ENCODE measurements at places on chromosomes 16 and 17.

DNA sequence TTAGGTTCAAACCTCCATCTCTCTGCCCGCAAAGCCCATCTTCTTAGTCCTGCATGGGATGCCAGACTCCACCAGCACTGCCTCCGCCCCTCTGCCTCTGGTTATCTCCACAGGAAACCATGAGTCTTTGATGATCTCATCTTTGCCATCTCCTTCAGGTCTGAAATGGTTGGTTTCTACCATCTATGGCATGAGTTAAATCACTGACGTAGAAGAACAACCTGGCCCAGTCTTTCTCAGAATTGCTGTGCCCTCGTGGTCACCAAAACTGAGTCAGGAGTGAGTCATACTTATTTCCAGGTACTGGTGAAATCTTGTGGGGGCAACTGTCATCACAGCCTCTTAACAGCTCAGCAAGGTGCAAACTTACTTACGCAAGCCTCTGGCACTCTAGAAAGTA lies 468.7 kb upstream of the C16orf82 start:
- no peak for DNase-seq

GRCh38 chr17:5621026-5621425 lies 36.7 kb upstream of the NLRP1 start:
- DNase-seq = no peak

DNA sequence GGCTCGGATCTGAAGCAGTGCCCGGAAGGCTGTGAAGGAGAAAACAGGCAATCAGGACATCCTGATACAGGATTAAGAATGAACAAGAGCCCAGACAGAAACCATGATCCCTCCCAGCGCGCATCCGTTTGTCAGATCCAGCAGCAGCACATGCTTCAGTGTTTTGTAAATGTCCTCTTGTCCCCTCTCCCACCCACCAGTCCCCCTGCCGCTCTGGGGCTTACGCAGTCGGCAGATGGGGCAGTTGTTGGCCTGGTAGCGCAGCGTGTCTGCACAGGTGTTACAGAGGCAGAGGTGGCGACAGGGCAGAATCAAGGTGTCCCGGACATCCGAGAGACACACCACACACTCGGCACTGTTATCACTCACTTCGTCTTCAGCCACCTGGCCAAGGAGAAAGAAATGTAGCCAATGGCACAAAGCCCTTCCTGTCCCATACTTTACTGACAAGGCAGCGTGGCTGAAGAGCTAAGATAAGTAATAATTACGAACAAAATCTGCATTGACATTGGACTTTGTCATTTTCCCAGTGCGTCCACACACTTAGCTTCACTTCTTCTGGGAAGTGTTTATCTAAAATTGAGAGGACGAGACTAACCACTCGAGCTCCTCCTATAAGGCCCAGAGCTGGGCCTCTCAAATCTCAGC lies 20.7 kb upstream of the FOXJ1 start:
- no peak for DNase-seq

DNA sequence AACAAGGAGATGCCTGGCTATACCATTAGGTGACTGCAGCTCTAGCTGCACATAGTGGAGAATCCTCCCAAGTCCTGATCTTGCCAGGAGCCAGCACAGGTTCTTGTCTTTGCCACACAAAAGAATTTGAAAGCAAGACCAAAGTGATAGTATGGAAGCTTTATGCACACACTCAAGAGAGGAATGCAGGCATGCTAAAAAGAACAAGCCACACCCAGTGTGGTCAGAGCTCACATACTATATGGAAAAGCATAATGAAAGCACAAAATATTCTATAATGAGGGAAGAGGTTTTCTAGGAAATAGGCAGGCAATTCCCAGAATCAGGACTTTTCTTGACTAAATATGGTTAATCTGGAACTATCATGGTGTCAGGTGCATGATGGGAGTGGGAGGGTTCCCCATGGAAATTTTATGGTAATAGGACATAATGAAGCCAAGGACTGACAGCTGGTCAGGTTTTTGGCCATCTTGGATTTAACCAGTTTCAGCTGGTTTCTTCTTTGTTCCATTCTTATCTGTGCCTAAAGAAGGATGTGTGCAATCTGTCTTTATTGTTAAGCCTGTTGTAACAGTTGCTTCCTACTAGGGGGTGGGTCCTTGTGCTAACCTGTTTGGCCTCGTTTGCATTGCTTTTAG lies 171.6 kb downstream of the ZNF18 start:
- DNase-seq = no peak

DNA sequence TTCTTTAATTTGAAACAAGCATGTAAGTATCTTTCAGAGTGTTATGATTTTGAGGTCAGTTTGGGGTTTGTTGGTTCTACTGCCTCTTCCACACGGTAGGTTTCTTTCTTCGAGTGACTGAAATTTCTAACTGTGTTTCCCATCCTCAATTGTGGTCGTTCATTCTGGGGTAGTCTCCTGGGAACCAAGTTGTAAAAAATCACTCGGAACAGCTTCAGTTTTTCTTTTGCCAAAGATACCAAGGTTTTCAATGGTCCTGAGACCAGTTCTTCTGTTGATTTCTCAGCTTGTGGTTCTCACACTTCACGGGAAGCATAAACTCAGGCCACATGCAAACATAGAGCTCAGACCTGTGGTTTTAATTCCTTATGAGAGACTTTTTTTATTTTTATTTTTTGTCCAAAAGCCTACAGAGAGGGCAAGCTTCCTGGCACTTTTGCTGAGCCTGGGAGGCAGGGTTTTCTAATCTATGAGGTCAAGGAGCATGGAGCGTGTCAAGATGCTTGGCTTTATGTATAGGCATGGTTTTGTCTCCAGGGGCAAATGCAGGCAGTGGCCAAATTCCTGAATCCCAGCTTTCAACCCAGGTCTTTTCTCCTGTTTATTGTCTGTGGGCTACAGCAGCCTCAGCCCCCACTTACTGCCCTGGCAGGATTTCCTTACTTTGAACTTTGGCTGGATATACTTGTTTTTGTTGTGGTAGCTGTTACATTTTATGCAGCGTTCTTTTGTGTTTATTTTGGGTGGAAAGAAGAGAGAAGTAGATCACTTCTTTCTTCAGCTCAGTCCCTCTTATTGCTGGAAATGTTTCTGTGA lies 32.9 kb downstream of the HS3ST3A1 start:
- DNase-seq = no peak

- DNase-seq = no peak
These were observed 3.1 kb downstream of the ADAD2 start for GRCh38 chr16:84194018-84194417.

DNA sequence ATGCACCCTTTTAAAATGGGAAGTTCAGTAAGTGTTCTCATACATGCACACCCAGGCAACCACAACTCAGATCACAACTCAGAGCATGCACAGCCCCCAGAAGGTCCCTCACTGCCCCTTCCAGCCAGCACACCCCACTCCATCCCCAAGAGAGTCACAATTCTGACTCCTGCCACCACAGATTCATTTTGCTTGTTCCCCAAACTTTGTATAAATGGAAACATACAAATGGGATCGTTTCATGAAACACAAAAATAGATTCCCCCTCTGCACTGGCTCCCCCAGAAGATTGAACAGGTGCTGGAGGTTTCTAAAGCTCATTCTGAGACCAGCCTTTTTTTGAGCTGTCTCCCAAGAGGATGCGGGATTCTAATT lies 3.3 kb upstream of the TNFRSF13B start:
- DNase-seq = no peak

- no peak for DNase-seq
These were observed 62.6 kb downstream of the ZFHX3 start for GRCh38 chr16:72985148-72985941.

DNA sequence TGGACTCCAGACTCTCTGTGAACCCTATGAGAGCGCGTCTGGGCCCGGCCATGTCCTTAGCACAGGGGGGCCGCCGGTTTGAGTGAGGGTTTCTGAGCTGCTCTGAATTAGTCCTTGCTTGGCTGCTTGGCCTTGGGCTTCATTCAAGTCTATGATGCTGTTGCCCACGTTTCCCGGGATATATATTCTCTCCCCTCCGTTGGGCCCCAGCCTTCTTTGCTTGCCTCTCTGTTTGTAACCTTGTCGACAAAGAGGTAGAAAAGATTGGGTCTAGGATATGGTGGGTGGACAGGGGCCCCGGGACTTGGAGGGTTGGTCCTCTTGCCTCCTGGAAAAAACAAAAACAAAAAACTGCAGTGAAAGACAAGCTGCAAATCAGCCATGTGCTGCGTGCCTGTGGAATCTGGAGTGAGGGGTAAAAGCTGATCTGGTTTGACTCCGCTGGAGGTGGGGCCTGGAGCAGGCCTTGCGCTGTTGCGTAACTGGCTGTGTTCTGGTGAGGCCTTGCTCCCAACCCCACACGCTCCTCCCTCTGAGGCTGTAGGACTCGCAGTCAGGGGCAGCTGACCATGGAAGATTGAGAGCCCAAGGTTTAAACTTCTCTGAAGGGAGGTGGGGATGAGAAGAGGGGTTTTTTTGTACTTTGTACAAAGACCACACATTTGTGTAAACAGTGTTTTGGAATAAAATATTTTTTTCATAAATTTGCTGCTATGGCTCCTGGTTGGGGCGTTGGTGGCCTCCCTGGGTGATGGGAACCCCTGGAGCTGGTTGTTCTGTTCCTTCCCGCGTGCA lies 23.1 kb downstream of the STAT5A start:
- DNase-seq = no peak

GRCh38 chr16:70688246-70688742 lies 2.4 kb upstream of the MTSS2 start:
- no peak for DNase-seq

- DNase-seq = no peak
These were observed 698 bp downstream of the PSME3 start for GRCh38 chr17:42833767-42834422.

DNA sequence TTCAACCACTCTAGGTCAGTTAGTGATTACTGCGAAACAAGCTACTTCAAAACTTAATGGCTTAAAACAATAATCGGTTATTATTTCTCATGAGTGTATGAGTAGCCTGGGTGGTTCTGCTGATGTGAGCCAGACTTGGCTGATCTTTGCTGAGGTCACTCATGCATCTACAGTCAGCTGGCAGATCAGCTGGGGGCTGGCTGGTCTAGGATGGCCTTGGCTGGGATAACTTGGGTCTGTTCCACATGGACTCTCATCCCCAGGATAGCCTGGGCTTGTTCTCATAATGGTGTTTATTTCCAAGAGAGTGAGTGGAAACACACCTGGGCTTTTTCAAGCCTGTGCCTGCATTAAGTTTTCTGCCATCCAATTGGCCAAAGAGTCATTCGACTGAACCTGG lies 13.0 kb downstream of the CCDC182 start:
- no peak for DNase-seq

GRCh38 chr17:68198931-68199836 lies 48.7 kb upstream of the AMZ2 start:
- DNase-seq = no peak

- DNase-seq = no peak
These were observed 255.4 kb upstream of the CACNG5 start for GRCh38 chr17:66579556-66579955.

DNA sequence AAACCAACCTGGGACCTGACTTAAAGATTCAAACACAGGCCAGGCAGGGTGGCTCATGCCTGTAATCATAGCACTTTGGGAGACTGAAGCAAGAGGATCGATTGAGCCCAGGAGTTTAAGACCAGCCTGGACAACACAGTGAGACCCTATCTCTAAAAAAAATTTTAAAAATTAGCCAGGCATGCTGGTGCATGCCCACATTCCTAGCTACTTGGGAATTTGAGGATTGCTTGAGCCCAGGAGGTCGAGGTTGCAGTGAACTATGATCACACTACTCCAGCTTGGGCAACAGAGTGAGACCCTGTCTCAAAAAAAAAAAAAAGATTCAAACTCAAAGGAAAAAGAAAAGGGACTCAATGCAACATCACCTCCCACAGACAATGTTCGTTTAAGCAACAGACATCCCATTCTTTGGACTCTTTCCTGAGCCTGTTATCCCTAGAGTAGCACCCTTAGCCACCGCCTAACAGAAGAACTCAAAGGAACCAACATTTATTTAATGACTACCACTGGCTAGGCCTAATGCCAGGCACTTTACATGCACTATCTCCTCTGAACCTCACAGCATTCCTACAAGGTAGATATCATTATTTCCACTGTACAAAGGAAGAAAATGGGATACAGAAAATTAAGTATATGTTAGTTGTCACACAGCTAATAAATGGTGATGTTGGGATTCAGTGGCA lies 12.7 kb downstream of the MYO18A start:
- no peak for DNase-seq

DNA sequence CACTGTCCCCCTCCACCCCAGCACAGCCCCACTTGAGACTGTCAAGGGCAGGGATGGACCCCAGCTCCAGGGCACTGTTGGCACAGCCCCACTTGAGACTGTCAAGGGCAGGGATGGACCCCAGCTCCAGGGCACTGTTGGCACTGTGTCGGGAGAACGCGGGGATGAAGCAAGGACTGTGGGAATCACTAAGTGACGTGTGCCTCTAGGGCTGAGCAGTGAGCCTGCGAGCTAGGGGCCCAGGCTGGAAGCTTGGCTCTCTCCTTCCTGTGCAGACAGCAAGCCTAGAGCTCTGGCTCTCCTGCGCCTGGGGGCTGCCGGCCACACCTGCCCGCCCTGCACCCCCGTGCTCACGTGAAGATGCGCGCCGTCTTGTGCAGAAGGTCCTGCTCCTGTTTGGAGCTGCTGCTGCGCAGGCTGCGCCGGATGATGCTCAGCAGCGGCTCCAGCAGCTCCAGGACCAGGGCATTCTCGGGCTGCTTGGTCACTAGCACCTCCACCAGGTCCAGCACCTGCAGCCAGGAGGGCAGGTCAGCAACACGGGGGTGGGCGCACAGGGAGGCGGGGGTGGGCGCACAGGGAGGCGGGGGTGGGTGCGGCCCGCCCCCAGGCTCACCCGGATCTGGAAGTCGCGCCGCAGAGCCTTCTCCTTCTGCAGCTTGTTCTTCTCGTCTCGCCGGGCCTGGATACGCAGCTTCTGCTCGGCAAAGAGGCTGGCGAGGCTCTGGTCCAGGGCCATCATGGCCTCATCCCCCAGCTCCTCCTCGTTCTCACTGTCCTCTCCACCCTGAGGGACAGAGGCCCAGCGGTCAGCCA lies 10.8 kb downstream of the MYBBP1A start:
- no peak for DNase-seq

DNA sequence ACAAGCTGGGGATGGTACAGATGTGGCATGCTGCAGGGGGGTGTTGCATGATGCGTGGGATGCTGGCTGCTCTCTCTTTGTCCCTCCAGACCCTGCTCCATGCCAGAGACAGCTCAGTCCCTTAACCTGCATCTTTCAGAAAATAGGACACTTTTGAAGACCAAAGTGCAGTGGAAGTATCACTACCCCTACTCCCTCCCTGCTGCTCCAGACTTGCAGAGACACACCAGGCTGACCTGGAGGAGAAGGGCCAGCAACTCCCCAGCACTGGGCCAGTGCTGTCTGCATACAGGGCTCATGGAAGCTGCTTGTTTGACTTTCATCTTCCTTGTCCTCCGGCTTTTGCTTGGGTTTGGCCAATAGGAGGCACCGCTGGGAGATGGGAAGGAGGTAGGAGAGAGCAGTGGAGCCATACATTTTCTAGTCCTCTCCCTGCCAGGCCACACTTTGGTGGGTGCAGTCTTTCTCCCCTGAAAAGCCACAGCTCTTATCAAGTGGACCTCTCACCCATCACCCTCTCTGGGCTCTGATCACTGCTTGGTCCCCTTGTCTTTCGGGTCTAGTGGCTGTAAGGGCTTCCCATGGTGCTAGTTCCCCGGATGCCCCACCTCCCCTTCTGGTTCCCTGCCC lies 46.1 kb upstream of the NKD1 start:
- DNase-seq = no peak

- no peak for DNase-seq
These were observed 18.0 kb upstream of the RNF135 start for GRCh38 chr17:30952638-30953393.

GRCh38 chr17:82709024-82709675 lies 7.4 kb upstream of the FN3KRP start:
- DNase-seq = no peak

GRCh38 chr16:13014476-13014875 lies 113.1 kb downstream of the SHISA9 start:
- DNase-seq = no peak

- no peak for DNase-seq
These were observed 39.4 kb upstream of the RBFOX3 start for GRCh38 chr17:79650283-79650682.

Data from glomerular endothelial cell (primary cell).